CD4-positive, alpha-beta T cell (primary cell): ENCODE measurements at places on chromosomes 4 and X.

DNA sequence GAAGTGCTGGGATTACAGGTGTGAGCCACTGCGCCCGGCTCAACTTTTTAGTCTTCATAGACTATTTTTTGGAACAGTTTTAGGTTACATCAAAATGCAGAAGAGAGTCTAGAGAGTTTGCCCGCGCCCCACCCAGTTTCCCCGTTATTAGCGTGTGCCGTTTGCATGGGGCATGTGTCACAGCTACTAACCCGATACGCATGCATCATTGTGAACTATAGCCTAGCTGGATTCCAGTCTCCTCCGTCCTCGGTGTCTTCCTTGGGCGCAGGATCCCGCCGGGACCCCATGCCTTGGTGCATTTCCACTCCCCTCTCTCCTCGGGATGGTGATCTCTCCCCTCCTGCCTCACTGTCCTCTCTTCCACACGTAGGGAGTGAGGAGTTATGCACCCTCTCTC, 85.5 kb upstream of the ADRA2C start:
- no peaks in the 10 kb centered on the region for H3K36me3 ChIP-seq
- no peaks in the 10 kb centered on the region for H3K4me1 ChIP-seq
- no peak overlapping the region for H3K4me3 ChIP-seq
- H3K27ac ChIP-seq: no peak overlapping the region

DNA sequence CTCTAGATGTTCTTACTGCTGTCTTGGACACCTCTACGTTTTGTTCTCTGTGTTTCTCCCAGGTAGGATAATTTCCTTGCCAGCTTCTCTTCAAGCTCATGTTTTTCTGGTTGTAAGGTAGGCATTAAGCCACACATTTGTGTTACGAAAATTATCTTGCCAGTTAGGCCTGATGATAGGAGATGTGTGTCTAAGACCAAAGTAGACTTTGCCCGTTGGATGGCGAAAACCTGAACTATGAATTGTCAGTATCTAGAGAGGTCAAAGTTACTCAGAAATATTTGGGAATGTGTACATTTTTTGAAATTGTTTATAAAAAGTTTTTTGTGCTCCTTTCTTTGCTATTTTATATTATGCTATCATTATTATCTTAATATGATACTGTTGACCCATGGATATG, 72.8 kb downstream of the FHIP1A start:
- no peak for DNase-seq
- peaks cover 8% of the 10 kb centered on the region for H3K27me3 ChIP-seq
- no peak overlapping the region for H3K27ac ChIP-seq
- H3K4me1 ChIP-seq: no peaks in the 10 kb centered on the region
- no peak overlapping the region for H3K4me3 ChIP-seq
- H3K36me3 ChIP-seq: no peaks in the 10 kb centered on the region

DNA sequence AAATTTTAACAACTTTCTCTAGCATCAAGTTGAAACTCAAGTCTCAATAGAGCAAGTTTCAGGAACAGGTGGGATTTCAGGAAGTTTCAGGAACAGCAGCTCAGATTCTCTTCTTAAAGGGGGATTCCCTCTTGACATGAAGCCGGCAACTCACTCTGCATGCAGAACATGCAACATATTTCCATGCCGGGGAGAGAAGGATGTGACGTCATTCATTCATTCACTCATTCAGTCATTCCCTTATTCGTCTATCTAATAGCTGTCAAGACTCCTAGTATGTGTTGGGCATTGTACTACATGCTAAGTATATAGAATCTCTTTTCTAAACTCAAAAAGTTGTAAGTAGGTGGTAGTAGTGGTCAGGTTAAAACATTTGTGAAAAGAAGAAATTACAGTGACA, 4.8 kb upstream of the FAM9A start:
- H3K4me3 ChIP-seq: no peak overlapping the region
- no peak overlapping the region for H3K27ac ChIP-seq
- DNase-seq: no peak
- no peaks in the 10 kb centered on the region for H3K27me3 ChIP-seq
- H3K4me1 ChIP-seq: no peaks in the 10 kb centered on the region

DNA sequence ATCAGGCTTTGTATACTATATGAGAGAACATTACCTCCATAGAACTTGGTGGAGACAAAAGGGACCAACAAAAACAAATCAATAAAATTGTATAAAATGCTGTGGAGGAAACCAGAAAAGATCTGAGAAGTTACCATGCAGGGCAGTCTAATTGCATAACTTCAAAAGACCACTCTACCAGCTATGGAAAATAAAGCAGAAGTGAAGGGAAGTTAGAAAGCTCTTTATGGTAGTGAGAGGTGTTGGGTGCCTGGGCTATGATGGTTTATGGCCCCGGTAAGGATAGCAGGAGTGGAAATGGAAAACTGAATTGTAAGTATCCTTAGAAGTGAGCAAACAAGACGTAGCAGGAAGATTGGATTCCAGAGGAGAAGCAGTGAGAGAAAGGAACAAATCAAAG, 3.1 kb downstream of the TMEM184C start:
- no peak overlapping the region for H3K4me3 ChIP-seq
- H3K27me3 ChIP-seq: no peaks in the 10 kb centered on the region
- peaks cover 35% of the 10 kb centered on the region for H3K36me3 ChIP-seq
- H3K27ac ChIP-seq: no peak overlapping the region
- no peak for DNase-seq
- peaks cover 31% of the 10 kb centered on the region for H3K4me1 ChIP-seq

GRCh38 chr4:84366907-84367306, 132.2 kb downstream of the NKX6-1 start:
- H3K4me1 ChIP-seq: no peaks in the 10 kb centered on the region
- no peak for DNase-seq
- no peak overlapping the region for H3K27ac ChIP-seq
- no peak overlapping the region for H3K4me3 ChIP-seq
- H3K36me3 ChIP-seq: no peaks in the 10 kb centered on the region
